Tibial artery (tissue), 4 donors: ENCODE measurements at places on chromosomes 16 and 17.
A peak's percentile ranks its signal among the peaks of the same experiment; 100 is the strongest.

- DNase-seq, result no peak
- H3K36me3 ChIP-seq, result no peaks in the 10 kb centered on the region
- H3K4me3 ChIP-seq, result no peak overlapping the region
- H3K27ac ChIP-seq, result no peak overlapping the region
These were observed 135.2 kb downstream of the SHISA9 start for GRCh38 chr16:13036600-13036999.

GRCh38 chr17:55421179-55421934 lies at the start of gene MMD:
Gene MMD (minus strand): TSS chr17:55421835. CDS start chr17:55421695, 140 bp downstream.
- peak within 1 kb of the TSS; percentile 92 for H3K4me3 ChIP-seq
- no peak for DNase-seq

GRCh38 chr17:72825218-72825617 lies 267.3 kb downstream of the SLC39A11 start:
- no peaks in the 10 kb centered on the region for H3K27me3 ChIP-seq
- no peak overlapping the region for H3K27ac ChIP-seq
- H3K4me3 ChIP-seq, result no peak overlapping the region
- no peaks in the 10 kb centered on the region for H3K4me1 ChIP-seq

DNA sequence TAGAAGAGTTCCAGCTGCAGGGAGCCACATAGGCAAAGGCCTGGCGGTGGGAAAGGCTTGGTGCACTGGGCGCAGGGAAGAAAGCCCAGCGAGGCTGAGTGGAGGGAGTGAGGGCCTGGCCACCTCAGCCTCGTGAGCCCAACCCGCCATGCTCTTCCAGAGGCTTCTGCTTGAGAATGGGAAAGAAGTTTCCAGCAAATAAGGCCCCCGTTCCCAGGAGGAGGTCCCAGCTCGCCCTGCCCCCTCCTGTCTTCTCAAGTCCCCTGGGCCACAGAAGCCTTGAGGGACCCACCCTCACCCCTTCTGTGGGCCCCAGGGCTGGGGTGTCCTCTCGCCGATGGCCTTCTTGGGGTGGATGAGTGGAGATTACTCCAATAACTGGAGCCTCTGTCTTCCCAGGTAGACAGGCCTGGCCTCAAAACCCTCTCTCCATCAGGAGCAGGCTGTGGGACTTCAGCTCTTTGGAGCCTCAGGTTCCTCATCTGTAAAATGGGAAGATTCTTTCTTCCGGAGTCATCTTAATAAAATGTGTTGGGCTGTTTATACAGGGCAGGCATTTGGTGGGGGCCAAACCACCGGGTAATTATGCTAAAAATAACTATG lies 933 bp upstream of the SNN start:
- no peaks in the 10 kb centered on the region for H3K4me1 ChIP-seq
- peak overlapping the region; percentile 98 for H3K4me3 ChIP-seq
- peak; percentile 67 for DNase-seq

- DNase-seq, result no peak
- no peaks in the 10 kb centered on the region for H3K36me3 ChIP-seq
- no peaks in the 10 kb centered on the region for H3K27me3 ChIP-seq
- peaks cover 4% of the 10 kb centered on the region for H3K4me1 ChIP-seq
- H3K4me3 ChIP-seq, result no peak overlapping the region
These were observed 62.5 kb upstream of the TOB1 start for GRCh38 chr17:50928646-50929045.

DNA sequence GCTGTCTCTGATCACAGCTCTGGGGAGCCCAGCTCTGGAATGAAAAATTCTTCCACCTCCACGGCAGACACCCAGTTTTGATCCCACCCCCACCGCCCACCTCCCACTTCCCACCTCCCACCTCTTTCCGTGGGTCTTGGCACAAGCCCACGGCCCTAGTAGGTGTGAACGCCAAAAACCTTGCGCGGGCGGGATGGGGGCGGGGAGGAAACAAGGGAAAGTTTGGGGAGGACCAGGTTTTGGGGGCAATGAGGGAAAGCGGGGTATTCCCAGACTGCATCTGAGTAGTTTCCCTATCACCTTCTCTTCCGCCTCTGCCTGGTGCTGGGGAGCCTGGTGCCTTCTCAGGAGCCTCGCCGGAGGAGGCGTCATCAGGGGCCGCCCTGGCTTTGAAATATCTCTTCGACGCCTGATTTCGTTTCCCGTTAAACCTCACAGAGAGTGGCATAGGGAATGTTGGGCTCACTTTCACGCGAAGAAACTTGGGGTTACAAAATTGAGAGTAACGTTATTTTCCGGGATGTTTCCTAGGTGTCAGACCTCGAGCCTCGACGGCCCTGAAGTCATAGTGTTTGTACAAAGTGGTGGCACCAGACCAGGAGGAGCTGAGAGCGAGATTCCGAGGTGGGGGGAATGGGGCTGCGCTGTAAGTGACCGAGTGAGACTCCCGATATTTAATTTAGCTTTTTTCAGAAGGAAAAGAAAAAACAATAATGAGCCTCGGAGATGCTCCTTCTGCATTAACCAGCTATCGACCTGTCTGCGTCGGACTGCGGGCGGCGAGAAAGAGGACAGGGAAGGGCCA lies 1.6 kb upstream of the IRX3 start:
- peaks cover 16% of the 10 kb centered on the region for H3K27me3 ChIP-seq
- peaks cover 14% of the 10 kb centered on the region for H3K36me3 ChIP-seq
- peak overlapping the region; percentile 66 for H3K4me3 ChIP-seq
